ENCODE measurements at places on chromosomes 7 and 10.

DNA sequence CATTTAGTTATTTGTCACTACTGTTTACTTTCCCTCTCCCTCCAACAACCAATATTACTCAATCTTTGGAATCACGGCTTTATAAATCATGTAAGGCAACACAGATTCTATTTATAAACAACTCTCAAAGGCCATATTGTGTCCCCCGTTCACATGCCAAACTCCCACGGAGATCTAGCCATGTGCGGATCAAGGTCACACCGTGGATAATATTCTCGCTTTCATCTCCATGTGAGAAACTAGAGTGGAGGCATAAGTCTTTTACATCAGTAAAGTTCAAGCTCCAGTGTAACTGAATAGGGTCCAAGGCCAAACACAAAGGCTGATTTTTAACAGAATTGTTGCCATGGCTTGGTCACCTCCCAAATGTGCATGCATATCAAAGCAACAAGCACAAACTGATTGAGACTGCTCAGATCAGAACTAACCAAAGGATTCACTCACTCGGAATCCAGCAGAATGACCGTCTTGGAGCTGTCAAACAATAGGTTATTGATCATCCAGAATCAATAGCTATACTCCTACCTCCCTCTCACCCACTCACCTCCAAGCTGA lies 569.5 kb upstream of the LRRN3 start:
- no peak for DNase-seq

- DNase-seq, result no peak
Measured at GRCh38 chr7:83850125-83850524, 201.2 kb upstream of the SEMA3E start.

GRCh38 chr10:86849181-86849894 lies 92.9 kb downstream of the BMPR1A start:
- no peak for DNase-seq

DNA sequence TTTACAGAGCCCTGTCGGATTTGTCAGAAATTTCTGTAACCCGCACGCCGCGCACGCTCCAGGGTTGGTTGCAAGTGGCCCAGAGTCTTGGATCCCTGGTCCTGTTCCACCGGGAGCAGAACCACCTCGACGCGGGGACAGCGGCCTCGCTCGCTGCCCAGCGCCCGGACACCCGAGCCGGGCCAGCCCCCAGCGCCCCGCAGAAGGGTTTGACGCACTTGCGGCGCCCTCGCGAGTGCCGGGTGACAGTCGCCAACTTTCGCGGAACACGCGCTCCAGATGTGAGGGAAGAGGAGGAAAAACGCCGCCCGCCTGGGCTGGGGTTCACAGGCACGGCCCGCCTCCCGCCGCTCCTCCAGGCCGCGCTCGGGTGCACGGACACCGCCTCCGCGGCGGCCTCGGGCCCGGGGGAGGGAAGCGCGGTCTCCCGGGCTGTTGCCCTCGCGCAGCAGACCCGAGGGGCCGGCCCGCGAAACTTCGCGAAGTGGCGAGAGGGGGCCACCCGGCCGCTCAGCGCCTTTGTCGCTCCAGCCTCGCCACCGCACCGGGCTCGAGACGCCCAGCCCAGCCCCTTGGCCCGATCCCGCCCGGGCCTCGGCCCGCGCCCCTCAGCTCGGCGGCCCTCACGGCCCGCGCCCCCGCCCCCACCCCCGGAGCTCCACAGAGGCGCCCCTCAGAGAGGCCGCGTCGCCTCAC lies 514 bp downstream of the RNF216 start:
- DNase-seq, result no peak

DNA sequence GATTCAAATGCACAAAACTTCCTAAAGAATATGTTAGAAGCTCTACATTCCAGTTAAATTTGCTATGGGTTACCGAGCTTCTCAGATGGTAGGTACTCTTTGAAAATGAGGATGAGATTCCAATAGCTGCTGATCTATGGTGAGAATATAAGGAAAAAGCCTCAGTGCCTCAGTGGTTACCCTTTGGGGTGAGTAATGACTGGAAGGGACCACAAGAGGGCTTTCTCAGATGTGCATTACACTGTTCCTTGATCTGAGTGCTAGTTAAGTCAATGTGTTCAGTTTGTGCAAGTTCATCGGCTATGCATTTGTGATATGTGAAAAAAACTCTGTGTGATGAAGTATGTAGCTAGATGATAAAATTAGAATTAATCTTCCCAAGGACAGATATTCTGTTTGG lies 3.5 kb downstream of the NRCAM start:
- no peak for DNase-seq

GRCh38 chr7:87918740-87919139 lies 15.3 kb upstream of the ADAM22 start:
- DNase-seq, result no peak

GRCh38 chr7:27523321-27523720 lies 139.4 kb downstream of the HIBADH start:
- no peak for DNase-seq

GRCh38 chr10:44990965-44991364 lies 9.8 kb upstream of the ZNF22 start:
- no peak for DNase-seq

GRCh38 chr7:46937826-46938225 lies 644.1 kb downstream of the TNS3 start:
- DNase-seq, result no peak

GRCh38 chr10:3106928-3107425 lies 39.6 kb downstream of the PFKP start:
- DNase-seq, result no peak

DNA sequence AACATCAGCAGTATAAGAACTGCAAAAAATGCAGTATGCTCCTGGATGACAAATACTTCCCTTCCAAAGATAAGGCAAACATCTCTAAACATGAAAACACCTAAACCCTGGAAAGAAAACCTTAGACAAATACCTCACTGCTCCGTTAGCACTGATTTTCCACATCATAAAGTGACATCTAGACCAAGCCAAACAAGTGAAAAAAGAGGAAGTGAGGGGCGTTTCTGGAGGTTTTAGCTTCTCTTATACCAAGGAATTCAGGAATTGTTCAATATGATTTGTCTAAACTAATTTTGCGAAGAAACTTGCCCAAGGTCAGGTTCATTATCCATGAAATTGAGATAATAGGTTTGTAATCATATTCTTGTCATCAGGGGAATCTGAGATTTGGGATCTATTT lies 279.7 kb downstream of the ADRA2A start:
- no peak for DNase-seq

- no peak for DNase-seq
Measured at GRCh38 chr10:30422981-30423654, 10.9 kb upstream of the MAP3K8 start.

GRCh38 chr10:50533296-50533695 lies 90.5 kb downstream of the SGMS1 start:
- no peak for DNase-seq

DNA sequence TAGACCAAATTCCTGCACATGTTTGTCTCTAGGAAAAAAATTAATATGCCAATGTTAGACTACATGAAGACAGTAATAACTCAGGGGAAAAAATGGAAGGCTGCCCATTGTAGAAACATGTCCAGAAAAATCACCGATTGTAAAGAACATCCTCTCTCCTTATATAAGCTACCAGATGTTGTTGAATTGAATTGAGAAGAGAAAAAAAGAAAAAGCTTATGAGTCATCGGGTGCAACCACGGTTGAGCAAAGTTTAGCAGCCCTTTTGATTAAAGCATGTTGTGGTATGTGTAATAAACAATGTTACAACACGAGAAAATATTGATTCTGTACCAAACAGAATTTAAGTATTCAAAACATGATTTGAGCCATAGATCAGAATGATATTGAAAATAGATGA lies 102.3 kb upstream of the ARHGAP21 start:
- DNase-seq, result no peak

- DNase-seq, result no peak
Measured at GRCh38 chr7:20238754-20239324, 21.7 kb upstream of the MACC1 start.

- no peak for DNase-seq
Measured at GRCh38 chr10:53209944-53210611, 437.5 kb upstream of the MBL2 start.

DNA sequence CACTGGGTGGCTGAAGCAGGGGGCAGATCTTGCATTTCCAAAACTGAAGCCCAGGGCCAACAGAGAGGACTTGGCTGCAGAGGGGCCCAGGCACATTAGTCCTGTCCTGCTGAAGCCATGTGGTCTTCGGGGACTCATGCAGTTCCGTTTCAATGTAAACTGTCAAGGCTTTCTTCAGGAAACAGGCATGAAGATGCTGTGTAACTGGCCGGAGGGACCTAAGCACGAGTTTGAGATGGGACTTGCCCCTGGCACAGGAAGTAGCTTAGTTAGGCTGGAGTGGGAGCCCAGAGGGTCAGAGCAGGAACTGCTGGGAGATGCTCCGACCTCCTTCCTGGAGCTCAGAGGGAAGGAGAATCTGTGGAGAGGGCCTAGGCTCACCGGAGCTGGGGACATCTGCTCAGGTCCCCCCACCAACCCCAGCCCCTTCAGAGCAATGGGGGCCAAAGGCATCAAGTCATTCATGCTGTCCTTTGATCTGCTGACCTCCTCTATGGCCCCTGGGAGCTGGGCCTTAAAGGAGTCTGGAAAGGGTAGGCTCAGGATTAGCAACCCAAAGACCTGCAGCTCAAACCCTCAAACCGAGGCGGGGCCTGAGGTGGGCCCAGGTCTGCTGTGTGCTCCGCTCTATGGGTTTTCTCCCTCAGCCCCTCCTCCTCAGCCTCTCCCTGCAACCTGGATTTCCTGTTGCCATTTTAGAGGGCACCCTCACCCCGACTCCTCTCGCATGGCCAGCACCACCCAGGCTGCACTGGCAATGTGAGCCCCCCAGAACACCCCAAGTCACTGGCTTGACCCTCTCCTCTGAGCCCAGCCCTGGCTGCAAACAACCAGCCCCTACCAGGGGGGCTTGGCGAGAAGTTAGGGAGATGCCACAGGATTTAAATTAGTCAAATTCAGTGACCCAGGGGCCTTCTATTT lies 4.4 kb upstream of the MNX1 start:
- no peak for DNase-seq

- DNase-seq, result no peak
Measured at GRCh38 chr7:95549818-95550529, 46.3 kb downstream of the PDK4 start.

DNA sequence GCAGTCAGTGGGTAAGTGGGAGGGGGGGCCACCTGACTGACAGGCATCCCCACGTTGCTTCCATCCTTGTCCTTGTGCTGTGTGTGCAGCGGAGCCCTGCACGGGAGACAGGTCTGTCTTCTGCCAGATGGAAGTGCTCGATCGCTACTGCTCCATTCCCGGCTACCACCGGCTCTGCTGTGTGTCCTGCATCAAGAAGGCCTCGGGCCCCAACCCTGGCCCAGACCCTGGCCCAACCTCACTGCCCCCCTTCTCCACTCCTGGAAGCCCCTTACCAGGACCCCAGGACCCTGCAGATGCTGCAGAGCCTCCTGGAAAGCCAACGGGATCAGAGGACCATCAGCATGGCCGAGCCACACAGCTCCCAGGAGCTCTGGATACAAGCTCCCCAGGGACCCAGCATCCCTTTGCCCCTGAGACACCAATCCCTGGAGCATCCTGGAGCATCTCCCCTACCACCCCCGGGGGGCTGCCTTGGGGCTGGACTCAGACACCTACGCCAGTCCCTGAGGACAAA lies 24.8 kb downstream of the TBATA start:
- no peak for DNase-seq

DNA sequence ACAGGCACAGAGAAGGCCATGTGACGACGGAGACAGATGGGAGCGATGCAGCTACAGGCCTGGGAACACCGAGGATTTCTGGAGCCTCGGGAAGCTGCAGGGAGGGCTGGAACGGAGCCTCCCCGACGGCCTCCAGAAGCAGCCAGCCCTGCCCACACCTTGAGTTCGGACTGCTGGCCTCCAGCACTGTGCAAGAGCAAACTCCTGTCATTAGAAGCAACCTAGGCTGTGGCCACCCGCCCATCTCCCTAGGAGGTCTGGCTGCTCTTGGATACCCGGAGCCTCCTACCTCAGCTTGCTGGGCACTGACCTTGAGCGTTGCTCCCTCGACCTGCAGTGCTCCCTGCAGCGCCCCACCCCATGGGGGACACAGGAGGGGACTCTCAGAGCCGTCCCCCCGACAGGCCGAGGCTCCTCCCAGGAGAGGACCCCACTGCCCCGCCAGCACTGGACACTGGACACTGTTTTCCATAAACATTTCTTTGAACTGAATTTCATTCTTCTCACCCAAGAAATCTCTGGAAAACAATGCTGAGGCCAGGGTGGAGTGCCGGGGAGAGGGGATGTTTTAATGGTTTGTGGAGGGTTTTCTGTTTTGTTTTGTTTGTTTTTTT lies 22.5 kb upstream of the TNRC18 start:
- DNase-seq, result no peak

- DNase-seq, result no peak
Measured at GRCh38 chr7:133672866-133673265, 420.0 kb downstream of the EXOC4 start.

DNA sequence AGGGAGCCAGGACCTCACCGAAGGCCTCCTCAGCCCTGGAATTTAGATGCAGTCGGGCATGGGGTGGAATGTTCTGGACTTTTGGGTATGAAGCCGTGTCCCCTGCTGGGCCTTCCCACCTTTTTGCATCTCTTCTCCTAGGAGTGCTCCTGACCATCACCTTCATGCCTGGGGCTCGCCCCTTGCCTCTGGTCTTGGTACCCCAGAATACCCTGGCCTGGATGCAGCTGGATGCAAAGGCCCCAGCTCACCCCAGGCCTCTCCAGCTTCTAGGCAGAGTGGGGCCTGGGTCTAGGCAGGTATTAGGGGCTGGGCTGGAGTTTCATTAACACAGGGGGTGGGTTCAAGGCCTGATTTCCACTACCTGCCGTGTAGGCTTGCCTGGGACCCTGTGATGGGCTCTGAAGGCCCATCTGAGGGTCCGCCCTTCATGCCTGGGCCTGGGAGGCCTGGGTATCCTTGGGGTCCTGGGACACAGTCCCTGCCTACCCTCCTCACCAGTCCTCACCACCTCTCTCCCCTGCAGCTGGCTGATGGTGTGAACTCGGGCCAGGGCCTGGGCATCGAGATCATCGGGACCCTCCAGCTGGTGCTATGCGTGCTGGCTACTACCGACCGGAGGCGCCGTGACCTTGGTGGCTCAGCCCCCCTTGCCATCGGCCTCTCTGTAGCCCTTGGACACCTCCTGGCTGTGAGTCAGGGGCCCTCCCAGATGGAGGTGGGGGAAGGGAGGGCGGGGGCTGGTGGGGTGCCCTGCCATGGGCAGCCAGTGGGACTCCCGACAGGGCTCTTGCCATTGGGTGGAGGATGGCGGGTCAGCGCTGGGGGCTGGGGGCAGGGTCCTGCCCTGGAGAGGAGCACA lies 10.1 kb downstream of the AQP1 start:
- peak; percentile 25 for DNase-seq

All from activated CD4-positive, CD25-positive, alpha-beta regulatory T cell treated with anti-CD3 and anti-CD28 coated beads, Interleukin-2, amount 50 U/mL, for 72 hours (primary cell).